ENCODE measurements at places on chromosomes 4 and X. TPM values are rescaled to one million over a fixed set of nuclear protein-coding genes. Genes with fewer than 3 reads are reported as not detected.

DNA sequence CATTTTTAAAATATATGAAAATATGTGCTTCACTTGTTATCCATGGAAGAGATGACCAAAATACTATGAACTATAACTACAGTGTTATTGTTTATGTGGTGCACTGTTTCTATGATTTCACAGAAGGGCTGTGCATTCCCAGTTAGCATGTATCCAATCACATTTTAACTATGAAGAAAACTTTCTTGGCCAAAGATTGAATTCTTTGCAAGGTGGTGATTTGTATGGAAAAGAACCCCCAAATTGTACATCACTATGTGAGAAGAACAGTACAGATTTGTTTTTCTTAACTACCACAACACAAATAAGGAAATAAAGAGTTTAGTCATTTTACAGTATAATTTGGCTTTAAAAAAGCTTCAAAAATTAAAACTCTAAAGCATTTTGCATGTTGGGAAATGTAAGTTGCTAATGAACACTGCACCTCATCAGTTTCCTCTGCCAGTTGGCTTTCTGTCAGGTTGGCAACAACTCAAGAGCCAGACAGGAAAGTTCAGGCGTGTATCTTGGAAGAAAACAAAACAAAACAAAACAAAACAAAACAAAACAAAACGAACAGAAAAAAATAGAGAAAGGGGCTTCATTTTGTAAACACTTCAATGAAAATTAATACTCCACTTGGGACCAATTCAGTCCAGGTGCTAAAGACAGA, 237.0 kb downstream of the SCFD2 start:
- no peak overlapping the region for H3K4me3 ChIP-seq
- no peaks in the 10 kb centered on the region for H3K4me1 ChIP-seq
- peaks cover 16% of the 10 kb centered on the region for H3K36me3 ChIP-seq
- DNase-seq = no peak
- H3K27ac ChIP-seq = no peak overlapping the region

DNA sequence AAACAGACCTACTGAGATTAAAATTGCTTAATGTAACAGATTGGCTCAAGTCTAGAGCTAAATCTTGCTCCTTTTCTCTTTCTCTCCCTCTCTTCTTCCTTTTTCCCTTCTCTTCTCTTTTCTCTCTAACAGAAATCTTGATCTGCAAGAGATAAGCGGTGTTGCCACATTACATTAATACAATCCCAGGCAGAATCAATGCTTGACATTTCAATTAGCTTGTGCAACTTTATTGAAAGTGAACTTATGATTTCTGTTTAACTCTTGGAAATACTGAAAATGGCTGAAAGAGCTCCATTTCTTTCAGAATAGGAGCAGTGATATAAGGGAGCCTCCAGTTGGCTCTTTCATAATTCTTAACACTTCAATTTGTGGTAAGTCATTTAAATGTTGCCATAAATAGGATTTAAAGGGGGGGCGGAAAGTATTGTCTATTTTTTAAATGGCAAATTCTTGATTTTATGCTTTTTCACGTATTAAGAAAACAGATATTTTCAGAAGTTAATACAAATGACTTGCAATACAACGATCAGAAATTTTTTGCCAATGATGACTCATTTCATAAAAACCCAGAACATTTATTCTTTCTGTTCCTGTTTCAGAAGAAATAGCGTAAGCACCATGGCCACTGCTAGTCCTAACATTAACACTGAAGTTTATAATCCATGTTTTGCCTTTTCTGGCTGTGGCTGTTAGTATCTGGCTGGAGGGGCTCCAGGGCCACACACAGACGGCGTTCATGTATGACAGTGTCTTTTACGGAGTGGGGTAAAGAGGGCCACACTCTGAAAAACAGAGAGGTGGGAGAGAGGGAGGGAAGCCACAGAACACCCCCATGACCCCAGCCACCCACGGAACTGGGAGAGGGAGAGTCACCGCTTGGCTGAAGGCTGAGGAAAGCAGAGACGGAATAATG, 115.7 kb upstream of the FAT1 start:
- H3K4me1 ChIP-seq = no peaks in the 10 kb centered on the region
- no peak overlapping the region for H3K27ac ChIP-seq
- no peak for DNase-seq
- no peak overlapping the region for H3K4me3 ChIP-seq
- no peaks in the 10 kb centered on the region for H3K27me3 ChIP-seq
- no peaks in the 10 kb centered on the region for H3K36me3 ChIP-seq

GRCh38 chr4:28436191-28437080, 1575.8 kb downstream of the STIM2 start:
- no peaks in the 10 kb centered on the region for H3K4me1 ChIP-seq
- no peak for DNase-seq
- no peaks in the 10 kb centered on the region for H3K36me3 ChIP-seq
- no peak overlapping the region for H3K27ac ChIP-seq

- H3K27ac ChIP-seq = peak overlapping the region; percentile 93
- H3K27me3 ChIP-seq = no peaks in the 10 kb centered on the region
- H3K4me3 ChIP-seq = peak overlapping the region; percentile 89
- peaks cover 32% of the 10 kb centered on the region for H3K4me1 ChIP-seq
- DNase-seq = no peak
Observed at GRCh38 chr4:102345795-102346100, 466 bp upstream of the SLC39A8 start.

DNA sequence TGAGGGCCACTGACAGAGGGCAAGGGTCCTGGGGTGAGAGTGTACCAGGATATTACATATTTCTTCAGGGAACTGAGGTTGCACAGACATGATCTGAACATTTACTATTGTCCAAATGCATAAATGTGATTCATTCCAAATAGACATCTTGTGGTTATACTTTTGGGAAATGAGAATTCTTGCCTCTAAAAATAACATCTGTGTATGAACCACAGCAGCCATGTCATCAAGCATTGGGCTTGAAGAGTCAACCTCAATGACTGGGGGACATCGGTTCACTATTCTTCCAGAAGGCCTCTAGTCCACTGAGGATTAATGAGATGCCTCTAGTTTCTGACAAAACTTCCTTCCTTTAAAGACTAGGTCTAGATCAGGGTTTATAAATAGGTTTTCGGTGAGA, 193.1 kb upstream of the GPC4 start:
- H3K27me3 ChIP-seq = no peaks in the 10 kb centered on the region
- H3K27ac ChIP-seq = no peak overlapping the region
- no peaks in the 10 kb centered on the region for H3K36me3 ChIP-seq
- DNase-seq = no peak
- H3K4me3 ChIP-seq = no peak overlapping the region
- H3K4me1 ChIP-seq = no peaks in the 10 kb centered on the region

DNA sequence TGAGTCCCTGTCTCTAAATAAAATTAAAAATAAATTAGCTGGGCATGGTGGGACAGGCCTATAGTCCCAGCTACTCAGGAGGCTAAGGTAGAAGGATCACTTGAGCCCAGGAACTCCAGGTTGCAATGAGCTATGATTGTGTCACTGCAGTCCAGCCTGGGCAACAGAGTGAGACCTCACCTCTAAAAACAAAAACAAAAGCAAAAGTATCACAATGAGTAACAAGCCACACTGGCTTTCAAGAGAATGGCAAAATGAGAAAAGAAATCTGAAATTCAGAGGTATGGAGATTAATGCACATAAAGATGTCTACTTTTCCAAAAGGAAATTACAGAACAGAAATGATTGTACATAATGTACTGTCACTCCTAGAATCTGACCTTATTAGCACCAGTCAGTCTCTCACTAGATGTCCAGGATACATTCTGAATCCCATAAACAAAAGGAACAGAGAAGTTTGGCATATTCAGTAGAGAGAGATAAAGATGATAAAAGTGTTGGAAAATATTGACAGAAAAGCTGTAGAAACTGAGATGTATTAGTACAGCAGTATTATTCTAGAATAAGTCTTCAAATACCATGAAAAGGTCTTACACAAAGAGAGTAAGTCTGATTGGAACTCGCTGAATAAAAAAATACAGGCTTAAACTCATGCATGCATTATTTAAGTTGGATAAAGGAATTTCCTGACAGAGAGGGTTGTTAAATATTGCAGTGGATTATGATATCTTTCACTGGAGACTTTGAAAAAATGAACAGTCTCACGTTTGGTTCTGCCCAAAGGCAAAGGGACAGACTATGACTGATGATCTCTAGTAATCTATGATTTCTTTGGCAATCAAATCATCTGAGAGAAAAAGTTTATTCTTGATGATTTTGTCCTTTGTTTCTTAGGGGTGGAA, 102.5 kb downstream of the SH3RF1 start:
- no peak overlapping the region for H3K4me3 ChIP-seq
- H3K27ac ChIP-seq = no peak overlapping the region
- peaks cover 5% of the 10 kb centered on the region for H3K4me1 ChIP-seq
- H3K27me3 ChIP-seq = no peaks in the 10 kb centered on the region
- DNase-seq = no peak

GRCh38 chr4:145436114-145436513, 45.5 kb upstream of the SMAD1 start:
- no peak overlapping the region for H3K27ac ChIP-seq
- no peaks in the 10 kb centered on the region for H3K36me3 ChIP-seq
- H3K27me3 ChIP-seq = no peaks in the 10 kb centered on the region

GRCh38 chr4:119508281-119508680, 120.3 kb downstream of the PDE5A start:
- no peak overlapping the region for H3K27ac ChIP-seq
- H3K4me3 ChIP-seq = no peak overlapping the region
- peaks cover 24% of the 10 kb centered on the region for H3K36me3 ChIP-seq
- H3K4me1 ChIP-seq = no peaks in the 10 kb centered on the region
- no peaks in the 10 kb centered on the region for H3K27me3 ChIP-seq

- no peaks in the 10 kb centered on the region for H3K27me3 ChIP-seq
- peak overlapping the region; percentile 93 for H3K4me3 ChIP-seq
- no peak for DNase-seq
- peaks cover 13% of the 10 kb centered on the region for H3K4me1 ChIP-seq
Observed at GRCh38 chr4:55346851-55347255, 811 bp downstream of the SRD5A3 start.

- no peak overlapping the region for H3K27ac ChIP-seq
- no peak for DNase-seq
- no peaks in the 10 kb centered on the region for H3K36me3 ChIP-seq
Observed at GRCh38 chr4:148030193-148030873, 298.4 kb downstream of the ARHGAP10 start.

GRCh38 chr4:103887191-103887590, 167.4 kb upstream of the TACR3 start:
- no peaks in the 10 kb centered on the region for H3K4me1 ChIP-seq
- H3K27me3 ChIP-seq = no peaks in the 10 kb centered on the region
- H3K4me3 ChIP-seq = no peak overlapping the region
- no peaks in the 10 kb centered on the region for H3K36me3 ChIP-seq
- DNase-seq = no peak

GRCh38 chr4:138775890-138776289, 239.7 kb upstream of the NOCT start:
- H3K36me3 ChIP-seq = no peaks in the 10 kb centered on the region
- DNase-seq = no peak
- H3K27me3 ChIP-seq = no peaks in the 10 kb centered on the region
- no peak overlapping the region for H3K4me3 ChIP-seq

The GPR119 gene
- total RNA-seq = not detected

The AKAP14 gene
- not detected for total RNA-seq

The SMIM43 gene
- not detected for total RNA-seq

The APLN gene
- total RNA-seq = not detected

The USP51 gene
- total RNA-seq = 1.2 TPM

The VCX3B gene
- not detected for total RNA-seq

The MOB1B gene
- 23.4 TPM for total RNA-seq

The FDCSP gene
- total RNA-seq = not detected

The TMSB15A gene
- total RNA-seq = not detected

The SPP1 gene
- not detected for total RNA-seq
